ENCODE measurements at places on chromosomes 3 and 15. TPM values are rescaled to one million over a fixed set of nuclear protein-coding genes. Genes with fewer than 3 reads are reported as not detected.

- H3K27me3 ChIP-seq: peaks cover under 1% of the 10 kb centered on the region
- no peak for DNase-seq
- H3K27ac ChIP-seq: no peak overlapping the region
- no peak overlapping the region for H3K4me3 ChIP-seq
- peaks cover 13% of the 10 kb centered on the region for H3K4me1 ChIP-seq
These were observed 841 bp downstream of the SLC6A20 start for GRCh38 chr3:45795509-45795881.

NAALADL2 gene
- 8.5 TPM for total RNA-seq

UBA7 gene
- 13.7 TPM for total RNA-seq

DNA sequence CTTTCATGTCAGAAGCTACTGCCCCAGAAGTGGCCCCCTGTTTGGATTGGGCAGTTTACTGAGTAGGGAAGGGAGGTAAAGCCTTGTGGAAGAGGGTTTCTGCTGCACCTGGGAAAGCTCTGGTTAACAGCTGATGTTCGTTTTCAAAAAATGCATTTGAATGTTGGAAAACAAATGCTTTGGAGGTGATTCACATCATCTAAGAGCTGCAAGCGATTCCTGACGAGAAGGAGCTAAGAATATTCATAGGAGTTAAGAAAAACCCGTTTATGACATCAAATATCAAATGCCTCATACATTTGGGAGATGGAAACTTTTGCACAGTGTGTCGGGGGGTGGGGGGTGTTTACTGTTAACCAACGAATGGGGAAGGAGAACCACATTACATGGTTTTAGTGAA, 183.8 kb upstream of the NR2F2 start:
- no peak overlapping the region for H3K4me3 ChIP-seq
- no peak for DNase-seq
- H3K36me3 ChIP-seq: no peaks in the 10 kb centered on the region
- no peaks in the 10 kb centered on the region for H3K4me1 ChIP-seq
- no peaks in the 10 kb centered on the region for H3K27me3 ChIP-seq
- H3K27ac ChIP-seq: no peak overlapping the region

SH2D7 gene
- total RNA-seq: not detected

- no peak overlapping the region for H3K27ac ChIP-seq
- DNase-seq: no peak
- H3K36me3 ChIP-seq: no peaks in the 10 kb centered on the region
- peaks cover 13% of the 10 kb centered on the region for H3K4me1 ChIP-seq
- no peak overlapping the region for H3K4me3 ChIP-seq
- no peaks in the 10 kb centered on the region for H3K27me3 ChIP-seq
These were observed 29.5 kb upstream of the ZNF445 start for GRCh38 chr3:44506961-44507360.

- DNase-seq: no peak
- H3K27me3 ChIP-seq: no peaks in the 10 kb centered on the region
- H3K36me3 ChIP-seq: no peaks in the 10 kb centered on the region
These were observed 77.6 kb upstream of the WNT5A start for GRCh38 chr3:55564726-55565125.

- no peaks in the 10 kb centered on the region for H3K4me1 ChIP-seq
- H3K27ac ChIP-seq: no peak overlapping the region
- no peaks in the 10 kb centered on the region for H3K27me3 ChIP-seq
- no peak overlapping the region for H3K4me3 ChIP-seq
These were observed 235.4 kb downstream of the FMN1 start for GRCh38 chr15:32959077-32959476.

GREM1 gene
- total RNA-seq: not detected

OIP5 gene
- 0.72 TPM for total RNA-seq

GRCh38 chr3:124834723-124835718, 52.1 kb downstream of the ITGB5 start:
- no peak overlapping the region for H3K4me3 ChIP-seq
- H3K4me1 ChIP-seq: peaks cover 72% of the 10 kb centered on the region
- no peaks in the 10 kb centered on the region for H3K36me3 ChIP-seq

CCR4 gene
- total RNA-seq: 0.32 TPM

DNA sequence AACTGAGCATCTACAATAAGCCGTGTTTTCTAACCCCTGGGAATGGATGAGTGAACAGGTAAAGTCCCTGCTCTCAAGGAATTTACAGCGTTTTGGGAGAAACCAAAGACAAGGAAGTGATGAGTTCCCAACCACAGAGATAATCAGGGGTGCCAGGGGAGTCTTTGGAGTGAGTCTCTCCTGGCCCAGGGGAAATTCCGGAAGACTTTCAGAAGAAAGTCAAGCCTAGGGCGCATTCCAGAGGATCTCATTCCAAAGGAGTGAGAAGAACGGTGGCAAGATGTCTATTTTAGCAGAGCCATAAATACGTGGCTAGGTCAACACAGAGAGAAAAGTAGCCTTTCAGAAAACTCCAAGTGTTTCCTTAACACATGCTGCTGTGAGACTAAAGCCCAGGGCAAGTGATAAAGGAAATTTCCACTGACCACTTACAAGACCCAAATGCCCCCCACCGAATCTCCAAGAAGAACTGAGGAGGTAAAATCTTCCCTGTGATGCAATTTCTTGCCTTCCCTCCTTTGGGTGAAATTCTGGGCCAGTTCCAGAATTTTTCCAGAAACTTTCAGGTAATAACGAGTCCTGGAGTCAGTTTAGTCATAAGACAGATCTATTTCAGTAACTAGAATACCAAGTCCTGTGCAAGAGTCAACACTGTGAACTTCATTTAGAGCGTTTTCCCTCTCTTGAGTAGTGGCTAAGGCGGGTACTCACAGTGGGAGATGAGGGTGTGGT, 437.4 kb downstream of the NR2F2 start:
- no peaks in the 10 kb centered on the region for H3K27me3 ChIP-seq
- no peaks in the 10 kb centered on the region for H3K4me1 ChIP-seq
- no peaks in the 10 kb centered on the region for H3K36me3 ChIP-seq
- no peak overlapping the region for H3K4me3 ChIP-seq

GOLGA8O gene
- total RNA-seq: not detected

GRCh38 chr3:12841149-12841969, at the start of gene RPL32:
TSS of gene RPL32 (minus strand) at chr3:12841565. CDS start at chr3:12840237, 1,328 bp downstream.
- no peaks in the 10 kb centered on the region for H3K27me3 ChIP-seq
- H3K27ac ChIP-seq: peak within 1 kb of the TSS; percentile 82
- peaks cover 16% of the 10 kb centered on the region for H3K4me1 ChIP-seq
- DNase-seq: peak; percentile 92
- H3K36me3 ChIP-seq: no peaks in the 10 kb centered on the region
- peak within 1 kb of the TSS; percentile 89 for H3K4me3 ChIP-seq

DNA sequence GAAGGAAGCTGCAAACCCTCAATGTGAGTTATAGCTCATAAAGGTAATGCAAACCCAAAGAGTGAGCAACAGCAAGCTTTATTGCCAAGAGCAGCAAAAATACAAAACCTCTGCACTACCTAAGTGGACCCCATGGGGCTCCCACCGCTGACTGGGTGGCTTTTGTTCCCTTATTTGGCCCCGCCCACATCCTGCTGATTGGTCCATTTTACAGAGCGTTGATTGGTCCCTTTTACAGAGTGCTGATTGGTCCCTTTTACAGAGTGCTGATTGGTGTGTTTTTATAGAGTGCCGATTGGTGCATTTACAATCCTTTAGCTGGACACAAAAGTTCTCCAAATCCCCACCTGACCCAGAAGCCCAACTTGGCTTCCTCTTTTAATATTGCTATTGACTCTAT, 154.5 kb upstream of the NSMCE3 start:
- no peaks in the 10 kb centered on the region for H3K36me3 ChIP-seq
- no peak overlapping the region for H3K4me3 ChIP-seq
- H3K4me1 ChIP-seq: no peaks in the 10 kb centered on the region
- no peaks in the 10 kb centered on the region for H3K27me3 ChIP-seq
- DNase-seq: no peak
- no peak overlapping the region for H3K27ac ChIP-seq

ITGB5 gene
- total RNA-seq: 96.3 TPM

GOLGA8T gene
- total RNA-seq: 0.45 TPM

DNAH1 gene
- 2.8 TPM for total RNA-seq

ACKR2 gene
- total RNA-seq: 2.4 TPM

GRCh38 chr3:13479332-13479581, 849 bp upstream of the HDAC11 start:
- peak overlapping the region; percentile 72 for H3K4me3 ChIP-seq
- H3K27ac ChIP-seq: peak overlapping the region; percentile 84
- H3K4me1 ChIP-seq: no peaks in the 10 kb centered on the region
- no peaks in the 10 kb centered on the region for H3K27me3 ChIP-seq

GRCh38 chr3:151708868-151709267, 24.9 kb upstream of the AADACL2 start:
- H3K27me3 ChIP-seq: no peaks in the 10 kb centered on the region
- H3K4me3 ChIP-seq: no peak overlapping the region
- H3K27ac ChIP-seq: no peak overlapping the region
- no peak for DNase-seq
- H3K4me1 ChIP-seq: no peaks in the 10 kb centered on the region

Measured in heart left ventricle (tissue), 16 donors.